ENCODE measurements at places on chromosomes 7 and 10.

DNA sequence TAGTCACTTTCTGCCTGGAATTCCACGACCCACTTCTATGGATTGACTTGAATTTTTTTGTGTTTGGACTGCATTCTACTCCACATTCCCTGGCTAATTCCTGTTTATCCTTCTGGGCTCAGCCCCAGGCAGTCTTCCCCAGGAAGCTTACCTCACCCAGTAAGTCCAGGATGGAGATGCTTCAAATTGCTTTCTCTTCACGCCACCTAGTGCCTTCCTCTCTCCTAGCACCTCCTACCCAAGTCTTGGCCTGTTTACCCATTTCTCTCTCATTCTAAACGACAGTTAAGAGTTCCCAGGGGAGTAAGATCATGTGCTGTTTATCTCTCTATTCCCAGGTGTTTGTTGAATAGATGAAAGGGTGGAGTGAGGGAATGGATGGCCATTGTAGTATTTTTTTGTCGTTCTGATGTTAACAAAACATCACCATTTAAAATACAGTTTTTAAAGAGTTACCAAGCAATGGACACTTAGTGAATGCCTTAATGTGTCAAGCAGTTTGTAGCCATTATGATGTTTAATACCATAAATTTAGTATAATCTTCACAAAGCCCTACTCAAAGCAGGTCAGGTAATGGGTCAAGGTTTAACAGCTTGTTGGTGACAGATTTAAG, 45.5 kb upstream of the TARP start:
- no peak for DNase-seq

DNA sequence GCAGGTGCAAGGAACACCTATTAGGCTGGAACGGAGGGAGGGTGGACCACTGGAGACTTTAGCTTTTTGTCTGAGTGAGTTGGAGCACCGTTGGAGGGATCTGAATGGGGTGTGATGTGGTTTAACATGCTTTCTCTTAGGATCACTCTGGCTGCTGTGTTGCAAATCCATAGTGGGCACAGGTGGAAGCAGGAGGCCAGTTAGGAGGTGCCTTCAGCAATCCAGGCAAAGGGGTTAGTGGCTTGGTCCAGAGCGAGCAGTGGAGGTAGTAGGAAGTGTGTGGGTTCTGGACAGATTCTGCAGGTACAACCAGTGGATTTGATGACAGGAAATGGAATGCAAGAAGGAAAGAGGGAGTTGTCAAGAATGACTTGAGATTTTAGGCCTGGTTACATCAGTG, 95.0 kb downstream of the MMRN2 start:
- no peak for DNase-seq

DNA sequence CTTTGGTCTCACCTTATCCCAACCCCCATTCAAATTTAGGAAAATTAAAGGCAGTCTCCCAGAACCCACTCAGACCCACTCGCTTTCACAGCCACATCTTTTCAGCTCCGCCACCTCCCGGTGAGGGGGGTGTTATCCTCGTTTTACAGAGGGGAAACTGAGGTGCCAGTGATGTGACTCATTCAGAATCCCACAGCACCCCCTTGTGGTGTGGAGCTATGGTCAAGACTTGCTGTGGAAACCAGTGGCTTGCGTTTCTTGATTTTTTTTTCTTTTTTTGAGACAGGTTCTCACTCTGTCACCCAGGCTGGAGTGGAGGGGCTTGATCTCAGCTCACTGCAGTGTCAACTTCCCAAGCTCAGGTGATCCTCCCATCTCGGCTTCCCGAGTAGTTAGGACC, 27.6 kb downstream of the SLC35G1 start:
- no peak for DNase-seq

- no peak for DNase-seq
Measured at GRCh38 chr7:124074007-124074406, 41.1 kb upstream of the TMEM229A start.

- DNase-seq, result no peak
Measured at GRCh38 chr10:13143766-13144165, 17.6 kb upstream of the MCM10 start.

DNA sequence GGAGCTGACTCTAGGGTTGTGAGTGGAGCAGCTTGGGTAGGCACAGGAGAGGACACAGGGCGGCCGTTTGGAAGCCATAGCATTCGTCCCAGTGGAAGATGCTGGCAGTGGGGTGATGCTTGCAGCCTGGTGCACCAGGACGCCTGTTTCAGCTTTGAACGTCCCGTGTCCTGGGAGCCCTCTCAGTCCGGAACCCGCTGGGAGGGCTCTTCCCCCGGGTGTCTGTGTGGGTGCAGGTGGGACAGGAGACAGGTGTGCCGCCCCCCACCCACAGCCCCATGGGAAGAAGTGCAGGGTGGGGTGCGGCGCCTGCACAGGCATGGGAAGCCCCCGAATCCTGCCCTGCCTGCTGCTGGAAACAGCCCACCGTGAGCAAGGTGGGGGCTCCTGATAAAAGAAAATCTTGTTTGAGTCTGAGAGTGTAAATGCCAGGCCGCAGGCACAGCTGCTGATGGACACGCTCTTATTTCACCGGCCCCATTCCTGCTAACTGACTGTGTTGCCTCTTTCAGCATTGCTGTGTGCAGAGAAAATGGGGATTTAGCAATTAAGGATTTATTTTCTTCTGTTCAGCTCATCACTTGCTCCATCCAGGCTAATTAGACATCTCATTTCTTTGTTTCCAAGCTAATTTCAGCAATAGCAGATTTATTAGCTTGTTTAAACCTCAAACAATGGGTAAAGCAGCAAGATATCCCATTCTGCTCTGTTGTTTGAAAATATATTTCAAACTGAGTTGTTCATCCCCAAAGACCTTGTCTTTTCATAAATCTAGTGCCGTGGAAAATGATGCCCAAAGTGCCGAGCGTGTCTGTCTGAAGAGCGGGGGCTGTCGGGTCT, 54.9 kb upstream of the DPYSL4 start:
- DNase-seq, result no peak

DNA sequence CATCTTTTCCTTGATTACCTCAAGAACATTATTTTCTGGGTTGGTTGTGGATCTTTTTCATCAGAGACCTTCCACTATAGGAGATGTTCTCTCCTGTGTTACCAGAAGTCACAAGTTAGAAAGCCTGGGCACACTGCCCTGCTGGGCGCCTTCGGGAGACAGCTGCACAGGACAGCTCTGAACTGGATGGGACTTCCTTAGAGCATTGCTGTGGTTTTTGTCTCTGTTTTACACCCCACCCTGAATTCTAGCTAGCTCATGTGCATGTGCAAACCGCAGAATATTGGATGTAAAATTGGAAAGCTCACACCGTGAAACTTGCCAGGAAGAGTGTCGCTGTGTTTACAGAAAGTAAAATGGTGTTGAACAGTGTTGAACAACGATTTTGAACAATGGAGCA, 54.4 kb upstream of the SEC61G start:
- no peak for DNase-seq

DNA sequence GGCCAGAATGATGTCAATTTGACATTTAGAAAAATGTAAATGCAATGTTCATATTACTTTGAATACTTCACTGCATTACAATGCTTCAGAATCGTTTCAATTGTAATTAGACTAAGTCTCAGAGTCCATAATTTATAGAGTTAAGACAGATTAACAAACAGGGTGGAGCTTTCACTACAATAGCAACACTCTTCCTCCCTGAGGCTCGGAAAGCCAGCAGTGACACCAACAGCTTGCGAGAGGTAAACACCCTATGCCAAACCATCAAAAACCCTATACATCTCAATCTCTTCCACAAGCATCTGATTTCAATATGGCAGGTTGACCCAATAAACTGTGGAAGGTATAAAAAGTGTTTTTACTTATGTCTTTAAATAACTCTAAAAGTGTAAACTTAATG, 72.2 kb downstream of the DOCK4 start:
- no peak for DNase-seq

DNA sequence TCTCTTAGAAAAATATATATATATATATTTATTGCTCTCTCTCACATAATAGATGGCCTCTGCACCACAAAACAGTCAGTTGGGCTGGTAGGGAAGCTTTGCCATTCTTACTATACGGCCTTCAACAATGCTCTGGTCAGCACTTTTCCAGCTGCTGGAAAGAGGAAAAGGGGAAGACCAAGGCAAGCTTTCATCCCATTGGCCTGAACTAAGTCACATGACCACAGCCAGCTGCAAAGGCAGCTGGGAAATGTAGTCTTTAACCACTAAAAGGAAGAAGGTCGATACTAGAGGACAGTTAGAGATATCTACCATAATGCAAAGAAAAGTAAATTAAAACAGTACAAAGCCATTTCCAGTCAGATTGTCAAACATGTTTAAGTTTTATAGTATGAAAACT, 58.4 kb upstream of the MACROH2A2 start:
- DNase-seq, result no peak

GRCh38 chr10:12829831-12830390, 171.6 kb downstream of the CCDC3 start:
- no peak for DNase-seq

- DNase-seq, result no peak
Measured at GRCh38 chr7:51850126-51850525, 533.5 kb upstream of the COBL start.
